NCI-H2081 (cell line): ENCODE measurements at places on chromosomes 3 and 15.

GRCh38 chr3:99134986-99135385 lies 233.5 kb upstream of the DCBLD2 start:
- no peak for DNase-seq

DNA sequence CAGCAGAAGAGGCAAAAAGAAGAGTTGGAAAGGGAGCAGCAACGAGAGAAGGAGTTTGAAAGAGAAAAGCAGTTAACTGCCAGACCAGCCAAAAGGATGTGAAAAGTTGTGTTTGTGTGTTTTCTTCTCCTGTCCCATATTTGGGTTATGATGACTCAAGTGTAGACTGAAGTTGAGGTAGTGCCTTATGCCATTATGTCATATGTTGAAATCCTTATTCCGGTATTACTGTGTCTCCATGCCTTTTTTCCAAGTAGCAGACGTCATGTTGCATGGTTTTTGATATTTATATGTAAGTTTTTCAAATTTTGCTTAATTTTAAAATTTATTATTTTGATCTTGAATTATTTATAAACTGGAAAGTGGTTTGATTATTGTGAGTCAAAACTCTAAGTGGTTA lies 19.2 kb downstream of the BLOC1S6 start:
- no peak for DNase-seq

- DNase-seq = peak; percentile 58
Observed at GRCh38 chr15:60935130-60935529, 294.0 kb downstream of the RORA start.

- DNase-seq = no peak
Observed at GRCh38 chr15:54519577-54519976, 541.3 kb downstream of the UNC13C start.

- DNase-seq = no peak
Observed at GRCh38 chr3:198113206-198114053, 153.4 kb downstream of the LMLN start.

GRCh38 chr3:10299679-10300078 lies 6.9 kb upstream of the GHRL start:
- no peak for DNase-seq

GRCh38 chr3:155970398-155970797 lies 99.9 kb downstream of the GMPS start:
- DNase-seq = no peak

DNA sequence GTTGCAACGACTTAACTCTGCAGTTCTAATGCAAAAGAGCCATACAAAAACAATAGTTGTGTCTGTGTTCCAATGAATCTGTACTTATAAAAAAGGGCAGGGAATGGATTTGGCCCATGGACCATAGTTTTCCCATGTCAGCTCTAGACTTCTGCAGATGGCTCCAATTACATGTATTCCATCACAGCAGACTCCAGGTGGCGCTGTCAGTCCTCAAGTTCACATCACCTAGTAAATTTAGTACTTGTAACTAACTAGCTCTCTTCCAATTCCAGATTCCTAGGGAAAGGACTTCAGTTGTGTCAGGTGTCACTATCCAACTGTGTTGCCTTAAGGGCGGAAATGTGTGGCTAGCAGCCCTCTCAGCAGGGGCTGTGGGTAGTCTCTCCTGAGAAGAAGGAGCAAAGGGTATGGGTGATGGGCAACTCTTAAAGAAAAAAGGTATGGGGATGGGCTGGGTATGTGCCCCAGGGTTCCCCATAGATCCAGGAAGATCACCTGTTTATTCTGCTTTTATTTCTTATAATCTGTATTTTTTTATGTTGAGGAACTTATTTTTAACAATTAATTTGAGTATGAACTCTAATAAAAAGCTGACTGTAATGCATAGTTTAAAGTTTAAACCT lies 36.2 kb downstream of the BBS4 start:
- peak; percentile 62 for DNase-seq

DNA sequence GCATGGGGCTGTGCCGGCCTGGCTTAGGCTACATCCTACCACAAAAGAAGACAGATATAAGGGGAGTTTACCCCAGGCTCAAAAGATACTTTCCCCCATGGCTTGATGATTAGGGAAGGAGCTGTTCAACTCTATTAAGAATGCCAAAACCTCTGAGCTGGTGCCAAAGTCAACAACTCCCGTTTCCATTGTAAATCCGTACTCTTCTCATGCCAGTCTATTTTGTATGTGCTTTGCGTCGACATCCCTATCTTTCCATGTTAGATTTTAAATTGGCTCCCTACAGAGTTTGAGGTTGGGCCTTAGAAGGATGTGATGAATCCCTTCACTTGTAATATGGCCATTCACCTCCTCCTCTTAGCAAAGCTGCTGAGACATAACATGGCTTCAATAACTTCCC lies 46.9 kb downstream of the RLBP1 start:
- no peak for DNase-seq

GRCh38 chr3:123424999-123425712 lies 23.7 kb downstream of the ADCY5 start:
- no peak for DNase-seq

- DNase-seq = no peak
Observed at GRCh38 chr3:116288485-116288884, 156.8 kb downstream of the LSAMP start.

- DNase-seq = no peak
Observed at GRCh38 chr3:8650583-8651416, 6.2 kb upstream of the SSUH2 start.

- DNase-seq = no peak
Observed at GRCh38 chr15:63699101-63699785, 102.1 kb downstream of the FBXL22 start.

DNA sequence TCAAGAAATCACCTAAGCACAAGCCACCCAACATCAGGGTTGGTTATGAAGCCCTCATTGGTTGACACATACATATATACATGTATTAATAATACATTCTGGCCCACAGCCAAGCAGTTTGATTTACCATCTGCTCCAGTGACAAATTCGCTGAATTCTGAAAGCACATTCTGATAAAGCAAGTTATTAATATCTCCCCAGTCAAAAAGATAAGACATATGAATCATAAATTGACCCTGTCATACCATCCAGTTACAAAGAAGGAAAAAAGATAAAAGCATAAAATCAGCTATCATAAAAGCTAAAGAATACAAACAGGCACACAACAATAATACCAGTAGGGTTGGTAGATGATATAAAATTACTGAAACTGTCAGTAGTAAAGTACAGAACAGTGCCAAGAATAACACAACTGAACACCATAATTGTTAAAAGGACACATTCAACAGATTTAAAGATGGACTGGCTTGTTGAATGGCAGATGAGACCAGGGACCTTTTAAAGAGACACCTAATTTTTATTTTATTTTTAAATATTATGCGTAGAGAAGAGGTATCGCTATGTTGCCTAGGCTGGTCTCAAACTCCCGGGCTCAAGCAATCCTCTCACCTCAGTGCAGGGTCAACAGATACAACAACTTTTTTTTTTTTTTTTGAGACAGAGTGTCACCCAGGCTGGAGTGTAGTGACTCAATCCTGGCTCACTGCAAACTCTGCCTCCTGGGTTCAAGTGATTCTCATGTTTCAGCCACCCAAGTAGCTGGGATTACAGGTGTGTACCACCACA lies 7.7 kb downstream of the SNX4 start:
- peak; percentile 31 for DNase-seq

GRCh38 chr3:27125821-27126501 lies 243.2 kb downstream of the NEK10 start:
- DNase-seq = no peak

GRCh38 chr3:22734207-22734606 lies 468.9 kb upstream of the UBE2E2 start:
- DNase-seq = peak; percentile 71

DNA sequence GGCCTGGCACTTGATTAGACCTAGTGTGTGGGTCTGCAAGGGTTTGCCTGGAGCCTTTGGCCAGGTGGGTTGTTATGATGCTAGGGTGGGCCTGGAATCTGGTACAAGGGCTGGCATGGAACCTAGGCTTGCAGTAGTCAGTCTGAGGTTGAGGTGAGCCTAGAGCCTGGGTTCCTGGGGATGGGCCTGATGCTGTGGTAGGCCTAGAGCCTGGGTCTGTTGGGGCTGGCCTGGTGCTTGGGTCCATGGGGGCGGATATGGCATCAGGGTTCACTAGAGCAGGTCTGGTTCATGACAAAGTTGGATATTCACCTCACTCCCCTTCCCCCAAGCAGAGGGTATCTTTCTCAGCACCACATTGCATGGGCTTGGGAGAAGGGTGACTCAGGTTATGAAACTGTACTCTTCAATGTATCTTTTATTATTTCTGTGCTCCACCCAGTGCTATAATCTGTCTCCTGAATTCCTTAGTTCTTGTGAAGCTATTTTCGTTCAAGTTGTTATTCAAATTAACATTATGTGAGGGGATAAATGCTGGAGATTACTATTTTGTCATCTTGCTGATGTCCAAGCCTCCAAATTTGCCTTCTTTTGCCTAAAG lies 274.4 kb downstream of the NFKBIZ start:
- no peak for DNase-seq

- no peak for DNase-seq
Observed at GRCh38 chr3:75048650-75049049, 434.2 kb upstream of the CNTN3 start.

- DNase-seq = no peak
Observed at GRCh38 chr15:38084289-38084688, 149.8 kb downstream of the TMCO5A start.

- no peak for DNase-seq
Observed at GRCh38 chr15:68113751-68114150, 59.6 kb downstream of the PIAS1 start.

- DNase-seq = no peak
Observed at GRCh38 chr3:132004571-132004970, 30.2 kb downstream of the CPNE4 start.

DNA sequence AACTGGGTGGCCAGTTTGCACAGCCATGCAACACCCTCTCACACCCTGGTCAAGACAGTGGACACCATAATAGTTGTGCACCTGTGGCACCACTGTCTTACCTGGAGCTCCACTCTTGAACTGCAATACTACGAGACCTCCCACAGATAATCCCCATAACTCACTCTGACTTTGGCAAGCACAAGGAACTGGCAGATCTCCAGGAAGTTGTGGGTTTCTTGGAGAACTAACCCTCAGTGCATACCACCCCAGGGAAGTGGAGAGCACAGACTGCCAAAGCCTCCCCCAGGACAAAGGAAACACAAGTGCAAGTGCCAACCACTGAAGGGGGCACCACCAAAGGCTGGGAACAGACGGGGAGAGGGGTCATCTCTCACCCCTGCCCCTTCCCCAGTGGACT lies 318.6 kb downstream of the SUCLG2 start:
- no peak for DNase-seq

DNA sequence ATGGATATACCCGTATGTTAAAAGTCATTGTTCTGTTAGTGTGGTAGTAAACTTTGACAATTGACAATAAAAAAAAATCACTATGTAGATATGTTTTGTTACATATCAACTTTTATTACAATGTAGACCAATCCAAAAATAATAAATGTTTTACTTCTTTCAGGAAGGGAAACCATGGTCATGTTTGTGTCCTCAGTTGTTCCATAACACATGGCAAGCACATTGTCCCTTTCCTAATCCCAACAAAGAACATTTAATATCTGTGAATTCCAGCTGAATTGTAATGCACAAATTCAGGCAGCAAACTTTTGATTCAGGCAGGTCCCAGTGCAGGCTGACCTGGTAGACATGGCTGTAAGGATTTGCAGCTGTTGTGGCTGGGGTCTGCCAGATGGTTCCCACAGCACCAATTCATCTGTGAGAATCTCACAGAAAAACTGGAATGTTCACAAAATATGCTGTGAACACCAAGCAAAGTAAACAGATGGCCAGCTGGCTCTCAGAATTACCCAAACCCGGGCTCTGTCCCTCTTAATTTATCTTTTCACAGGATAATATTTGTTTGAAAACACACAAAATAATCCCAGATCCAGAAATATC lies 1.9 kb upstream of the SPG21 start:
- DNase-seq = no peak

- no peak for DNase-seq
Observed at GRCh38 chr3:10561162-10561945, 56.0 kb upstream of the ATP2B2 start.
